HCT116 (cell line): ENCODE measurements at places on chromosomes 1 and 21.

DNA sequence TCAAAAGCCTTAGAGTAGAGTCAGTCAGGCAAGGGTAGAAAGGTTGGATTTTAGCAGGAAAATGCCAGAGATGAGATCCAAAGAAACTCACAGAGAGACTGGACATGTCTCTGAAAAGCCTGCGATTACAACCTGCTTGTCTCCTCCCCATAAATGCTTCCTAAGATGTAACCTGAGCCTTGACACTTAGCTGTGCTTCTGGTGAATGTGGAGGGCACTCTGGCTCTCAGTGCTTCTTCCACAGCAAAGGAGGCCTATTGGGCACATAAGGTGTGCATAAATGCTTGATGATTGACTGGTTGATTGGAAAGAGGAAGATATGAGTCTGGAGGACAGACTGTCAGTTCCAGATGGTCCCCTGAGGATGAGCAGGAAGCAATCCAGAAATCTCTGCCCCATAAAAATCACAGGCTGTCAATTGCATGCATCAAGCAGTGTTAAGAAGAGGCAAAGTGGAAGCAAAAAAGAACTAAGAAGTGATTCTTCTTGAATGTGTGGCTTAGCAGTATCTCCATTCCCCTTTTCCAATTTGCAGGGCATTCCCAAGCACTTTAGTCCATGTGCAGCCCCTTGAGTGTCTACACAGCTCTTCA is 236.2 kb upstream of the RRP15 start:
- no peak for DNase-seq

- no peak for DNase-seq
Observed at GRCh38 chr1:76203127-76203526, 128.6 kb downstream of the ST6GALNAC3 start.

GRCh38 chr1:37809942-37810341 is 1.9 kb upstream of the YRDC start:
- DNase-seq = no peak

GRCh38 chr1:21638531-21639341 is 30.4 kb downstream of the RAP1GAP start:
- peak; percentile 79 for DNase-seq
